ENCODE measurements at places on chromosomes 1 and 21. TPM values are rescaled to one million over a fixed set of nuclear protein-coding genes. Genes with fewer than 3 reads are reported as not detected.

DNA sequence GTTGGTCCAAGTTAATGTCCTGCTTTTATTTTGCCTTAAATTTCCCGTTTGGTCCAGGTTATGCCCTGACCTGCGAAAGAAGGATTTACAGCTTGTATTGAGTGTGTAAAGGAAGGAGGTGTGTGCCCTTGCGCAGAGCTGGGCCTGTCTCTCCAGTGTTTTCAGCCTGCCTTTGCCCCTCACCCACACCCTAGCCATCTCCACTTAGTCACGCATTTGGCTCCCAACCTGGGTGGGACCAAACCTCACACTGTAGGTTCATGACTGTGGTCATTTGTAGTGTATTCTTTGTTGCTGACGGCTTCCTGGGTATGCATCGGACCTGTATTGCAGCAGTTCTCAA, 572 bp upstream of the SRSF10 start:
- peak; percentile 82 for DNase-seq
- H3K36me3 ChIP-seq = peaks cover 40% of the 10 kb centered on the region
- peak overlapping the region; percentile 96 for H3K27ac ChIP-seq
- peaks cover 2% of the 10 kb centered on the region for H3K27me3 ChIP-seq
- H3K4me3 ChIP-seq = peak overlapping the region; percentile 98
- H3K4me1 ChIP-seq = peaks cover 29% of the 10 kb centered on the region

GRCh38 chr1:29355375-29355774, 119.1 kb downstream of the PTPRU start:
- H3K4me3 ChIP-seq = no peak overlapping the region
- no peak overlapping the region for H3K27ac ChIP-seq
- no peak for DNase-seq

DNA sequence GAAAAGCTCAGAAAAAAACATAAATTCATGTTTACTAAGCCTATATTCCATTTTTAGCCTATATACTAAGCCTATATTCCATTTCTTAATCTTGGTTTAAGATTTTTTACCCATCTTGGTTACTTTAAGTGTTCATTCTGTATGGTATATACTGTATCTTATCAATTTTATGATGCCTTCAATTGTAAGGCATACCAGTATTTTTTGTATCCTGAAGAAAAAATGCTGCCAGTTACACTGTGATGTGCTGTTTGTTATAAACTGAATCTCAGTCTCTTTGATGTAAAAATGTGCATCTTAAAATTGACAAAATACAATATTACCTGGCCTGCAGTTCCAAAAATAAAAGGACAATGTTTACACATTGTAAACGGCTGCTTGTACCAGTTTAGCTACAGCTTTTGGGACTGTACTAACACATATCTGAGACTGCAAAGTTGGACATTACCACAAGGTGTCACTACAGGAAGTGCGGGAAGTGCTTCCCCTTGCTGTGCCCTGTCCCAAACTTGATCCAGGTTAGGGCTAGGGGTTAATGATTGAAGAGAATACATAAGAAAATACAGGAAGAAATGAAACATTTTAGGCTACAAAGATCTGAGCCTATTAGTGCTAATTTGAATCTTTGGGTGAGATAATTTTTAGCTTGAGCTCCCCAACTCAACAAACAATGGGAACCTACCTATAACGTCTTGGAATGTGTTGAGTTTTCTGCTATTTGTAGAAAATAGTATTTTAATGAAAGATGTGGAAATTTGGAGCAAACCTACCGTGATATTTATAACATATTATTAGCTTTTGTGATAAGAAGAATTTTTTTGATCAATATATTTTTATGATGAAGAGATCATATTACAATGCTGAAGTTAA, 108.9 kb downstream of the LBR start:
- no peak overlapping the region for H3K27ac ChIP-seq
- no peaks in the 10 kb centered on the region for H3K4me1 ChIP-seq
- DNase-seq = peak; percentile 72
- H3K4me3 ChIP-seq = no peak overlapping the region
- H3K27me3 ChIP-seq = peaks cover 5% of the 10 kb centered on the region

GRCh38 chr1:165329104-165329503, 27.4 kb downstream of the LMX1A start:
- H3K27ac ChIP-seq = no peak overlapping the region
- no peak for DNase-seq
- no peaks in the 10 kb centered on the region for H3K36me3 ChIP-seq
- H3K4me1 ChIP-seq = no peaks in the 10 kb centered on the region

DNA sequence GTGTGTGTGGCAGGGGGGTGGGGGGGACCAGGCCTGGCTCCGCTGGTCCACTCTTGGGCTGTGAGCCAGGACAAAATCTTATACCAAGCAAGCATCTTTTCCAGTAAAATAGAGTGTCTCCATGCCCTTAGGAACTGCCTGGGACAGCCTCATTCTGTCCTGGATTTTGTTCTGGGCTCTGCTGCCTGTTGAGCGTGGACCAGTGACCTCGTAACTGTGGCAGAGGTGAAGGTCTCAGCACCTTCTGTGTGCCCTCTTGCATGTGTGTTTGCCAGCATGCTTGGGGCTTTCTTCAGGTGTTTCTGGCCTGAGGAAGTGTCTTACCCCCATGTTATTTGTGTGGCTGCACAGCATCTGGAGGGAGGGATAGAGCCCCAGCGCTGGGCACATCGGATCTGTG, 45.7 kb downstream of the GALNT2 start:
- H3K36me3 ChIP-seq = peaks cover 26% of the 10 kb centered on the region
- no peak overlapping the region for H3K4me3 ChIP-seq
- no peaks in the 10 kb centered on the region for H3K27me3 ChIP-seq
- DNase-seq = no peak
- peak overlapping the region; percentile 31 for H3K27ac ChIP-seq

SPOCD1 gene
- not detected for total RNA-seq

C4BPA gene
- total RNA-seq = not detected

- no peak for DNase-seq
- no peak overlapping the region for H3K27ac ChIP-seq
- no peak overlapping the region for H3K4me3 ChIP-seq
- H3K36me3 ChIP-seq = no peaks in the 10 kb centered on the region
- H3K4me1 ChIP-seq = peaks cover 4% of the 10 kb centered on the region
Measured at GRCh38 chr21:14826630-14827029, 238.2 kb downstream of the NRIP1 start.

GRCh38 chr1:20731057-20731991, 1.2 kb downstream of the SH2D5 start:
- H3K4me1 ChIP-seq = peaks cover 14% of the 10 kb centered on the region
- peak; percentile 67 for DNase-seq
- peak overlapping the region; percentile 81 for H3K4me3 ChIP-seq
- H3K36me3 ChIP-seq = no peaks in the 10 kb centered on the region
- H3K27me3 ChIP-seq = peaks cover 37% of the 10 kb centered on the region

DNA sequence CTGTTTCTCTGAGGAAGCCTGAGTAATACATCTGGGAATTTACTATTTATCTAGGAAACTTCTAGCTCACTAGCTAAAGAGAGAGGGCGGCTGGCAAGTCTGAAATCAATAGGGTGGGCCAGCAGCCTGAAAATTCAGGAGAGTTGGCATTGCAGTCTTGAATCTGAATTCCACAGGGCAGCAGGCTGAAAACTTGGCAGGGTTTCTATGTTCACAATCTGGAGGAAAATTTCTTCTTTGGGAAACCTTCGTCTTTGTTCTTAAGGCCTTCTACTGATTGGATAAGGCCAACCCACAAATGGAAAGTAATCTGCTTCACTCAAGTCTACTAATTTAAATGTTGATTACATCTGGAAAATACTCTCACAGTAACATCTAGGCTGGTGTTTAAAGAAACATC, 101.0 kb upstream of the COG2 start:
- H3K36me3 ChIP-seq = no peaks in the 10 kb centered on the region
- H3K4me1 ChIP-seq = peaks cover 8% of the 10 kb centered on the region
- H3K4me3 ChIP-seq = no peak overlapping the region
- no peak for DNase-seq
- H3K27me3 ChIP-seq = peaks cover 1% of the 10 kb centered on the region
- H3K27ac ChIP-seq = no peak overlapping the region

GRCh38 chr1:150385537-150386445, 21.8 kb downstream of the RPRD2 start:
- no peaks in the 10 kb centered on the region for H3K27me3 ChIP-seq
- no peak for DNase-seq
- no peak overlapping the region for H3K4me3 ChIP-seq
- peak overlapping the region; percentile 25 for H3K27ac ChIP-seq
- peaks cover 5% of the 10 kb centered on the region for H3K36me3 ChIP-seq

DNA sequence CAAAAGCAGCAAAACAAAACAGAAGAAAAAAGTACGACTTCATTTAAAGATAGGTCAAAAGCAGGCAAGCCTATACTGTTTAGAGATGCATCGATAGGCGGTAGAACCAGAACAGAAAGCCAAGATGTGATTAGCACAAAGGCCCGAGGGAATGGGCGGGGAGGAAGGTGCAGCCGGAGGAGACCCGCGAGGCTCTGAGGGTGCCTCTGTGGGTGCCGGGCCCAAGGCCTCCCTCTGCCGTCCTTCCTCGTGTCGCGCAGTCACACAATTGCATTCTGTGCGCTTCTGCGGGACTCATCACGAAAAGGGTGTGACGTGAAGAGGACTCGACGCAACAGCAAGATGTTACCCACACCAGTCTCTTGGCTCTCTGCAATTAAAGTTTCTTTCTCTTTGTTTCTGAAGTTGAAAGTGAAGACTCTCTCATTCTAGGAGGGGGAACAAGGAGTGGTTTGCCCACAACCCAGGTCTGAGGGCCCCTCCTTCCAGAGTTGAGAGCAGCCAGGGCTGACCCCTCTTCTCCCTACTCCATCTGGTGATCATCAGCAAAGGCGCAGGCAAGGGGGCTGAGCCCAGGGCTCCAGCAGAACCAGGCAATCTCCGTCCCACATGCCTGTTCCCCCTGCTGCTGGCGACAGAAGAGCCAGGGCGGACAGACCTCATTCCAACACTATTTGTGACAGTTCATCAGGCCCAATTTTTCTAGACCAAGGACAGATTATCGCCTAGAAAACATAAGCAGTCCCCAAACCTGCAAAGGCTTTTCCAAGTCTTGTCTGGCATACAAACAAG, 41.0 kb downstream of the NPHP4 start:
- H3K4me1 ChIP-seq = peaks cover 13% of the 10 kb centered on the region
- no peak for DNase-seq
- no peaks in the 10 kb centered on the region for H3K27me3 ChIP-seq
- peaks cover 16% of the 10 kb centered on the region for H3K36me3 ChIP-seq

GRCh38 chr1:153907134-153907533, 15.6 kb downstream of the GATAD2B start:
- no peak for DNase-seq
- no peaks in the 10 kb centered on the region for H3K27me3 ChIP-seq
- peaks cover 27% of the 10 kb centered on the region for H3K36me3 ChIP-seq
- H3K4me3 ChIP-seq = no peak overlapping the region
- no peak overlapping the region for H3K27ac ChIP-seq

DNA sequence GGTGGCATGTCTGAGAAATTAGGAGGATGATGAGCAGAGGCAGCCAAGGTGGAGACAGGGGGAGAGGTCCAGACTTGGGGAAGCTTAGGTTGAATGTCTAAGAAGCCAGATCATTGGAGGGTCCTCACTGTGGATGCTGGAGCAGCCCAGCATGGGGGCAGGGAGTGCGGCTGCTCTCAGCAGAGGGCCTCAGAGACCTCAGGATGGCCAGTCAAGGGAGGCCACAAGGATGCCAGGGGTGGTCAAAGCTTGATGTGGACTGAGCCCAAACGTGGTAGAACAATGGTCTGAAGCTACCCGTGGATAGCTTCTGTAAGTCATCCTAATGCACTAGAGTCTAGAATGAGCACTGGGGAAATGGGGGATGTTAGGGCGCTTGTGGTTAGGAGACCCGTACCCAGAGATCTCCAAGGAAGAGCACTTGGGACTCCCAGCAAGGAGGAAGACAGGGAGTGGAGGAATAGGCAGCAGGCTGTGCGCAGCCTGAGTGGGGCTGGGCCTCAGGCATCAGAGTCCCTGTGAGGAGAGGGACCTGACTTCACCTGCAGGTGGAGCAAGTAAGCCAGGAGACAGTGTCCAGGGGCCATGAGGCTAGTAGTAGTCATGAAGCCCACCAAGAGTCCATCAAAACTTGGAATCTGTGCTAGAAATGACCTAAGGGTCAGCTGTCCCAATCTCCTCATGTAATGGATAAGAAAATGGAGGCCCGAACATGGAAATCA, 4.3 kb upstream of the S100A9 start:
- no peaks in the 10 kb centered on the region for H3K36me3 ChIP-seq
- no peak for DNase-seq
- H3K27ac ChIP-seq = no peak overlapping the region
- peaks cover 7% of the 10 kb centered on the region for H3K4me1 ChIP-seq
- H3K27me3 ChIP-seq = peaks cover 9% of the 10 kb centered on the region

- H3K27ac ChIP-seq = no peak overlapping the region
- H3K27me3 ChIP-seq = peaks cover 3% of the 10 kb centered on the region
- H3K36me3 ChIP-seq = no peaks in the 10 kb centered on the region
- peaks cover 19% of the 10 kb centered on the region for H3K4me1 ChIP-seq
Measured at GRCh38 chr1:41708332-41708731, 210.4 kb downstream of the HIVEP3 start.

DNA sequence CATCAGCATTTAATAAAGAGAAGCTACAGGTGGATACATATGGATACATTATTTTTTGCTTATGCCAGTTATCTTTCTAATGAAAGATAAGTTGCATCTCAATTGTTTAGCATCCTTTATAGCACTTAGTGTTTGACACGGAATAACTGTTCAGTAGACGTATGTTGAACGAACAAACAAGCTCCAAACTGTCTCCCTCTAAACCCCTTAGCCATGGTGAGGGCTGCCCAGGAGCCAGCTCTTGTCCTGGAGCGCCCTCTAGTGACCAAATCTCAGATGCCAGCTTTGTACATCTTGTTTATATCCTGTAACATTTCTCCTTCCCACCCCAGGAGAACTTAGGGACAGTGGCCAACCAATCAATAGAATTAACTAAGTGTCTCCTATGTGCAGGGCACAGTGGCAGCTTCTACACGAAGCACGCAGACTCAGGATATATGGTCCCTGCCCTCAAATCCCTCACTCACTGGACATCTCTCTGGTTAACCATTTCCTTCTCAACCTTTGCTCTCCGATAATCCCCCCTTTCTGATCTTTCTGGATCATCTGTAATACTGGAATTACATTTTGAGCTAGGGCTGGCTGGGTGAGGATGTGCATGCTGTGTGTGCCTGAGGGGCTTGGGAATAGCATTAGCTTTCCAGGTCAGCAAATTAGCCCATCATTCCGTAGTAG, 22.9 kb downstream of the KCNA10 start:
- no peaks in the 10 kb centered on the region for H3K36me3 ChIP-seq
- no peak overlapping the region for H3K4me3 ChIP-seq
- H3K27me3 ChIP-seq = peaks cover 3% of the 10 kb centered on the region

DNA sequence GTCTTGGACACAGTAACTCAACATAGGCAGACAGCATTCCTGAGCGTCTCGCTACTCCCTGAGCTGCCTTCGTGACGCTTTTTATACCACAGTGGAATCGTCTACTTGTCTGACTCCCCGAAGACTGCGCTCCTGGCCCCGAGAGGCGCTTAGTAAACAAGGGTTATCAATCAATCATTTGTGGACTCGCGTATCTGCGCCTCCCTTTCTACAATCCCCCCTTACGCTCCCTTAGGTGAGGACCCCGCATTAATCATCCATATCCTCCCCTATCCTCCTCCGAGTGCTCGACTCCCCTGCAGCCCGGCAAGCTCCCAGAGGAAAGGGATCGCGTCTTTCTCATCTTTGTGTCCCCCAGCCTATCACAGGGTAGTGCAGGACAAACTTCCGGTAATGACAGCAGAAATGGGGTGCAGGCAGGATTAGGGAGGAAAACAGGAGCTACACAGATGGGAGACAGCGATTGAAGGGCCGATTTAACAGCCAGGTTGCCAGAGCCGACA, 522 bp downstream of the TMEM59 start:
- peak; percentile 86 for DNase-seq
- H3K4me1 ChIP-seq = peaks cover 25% of the 10 kb centered on the region
- H3K4me3 ChIP-seq = no peak overlapping the region

GNL2 gene
- 109 TPM for total RNA-seq

- no peaks in the 10 kb centered on the region for H3K4me1 ChIP-seq
- no peaks in the 10 kb centered on the region for H3K36me3 ChIP-seq
- H3K27me3 ChIP-seq = peaks cover 2% of the 10 kb centered on the region
- H3K4me3 ChIP-seq = no peak overlapping the region
- no peak for DNase-seq
Measured at GRCh38 chr1:99216956-99217355, 47.3 kb upstream of the PLPPR4 start.

CNR2 gene
- 0.02 TPM for total RNA-seq

MYOC gene
- total RNA-seq = not detected

Measured in activated CD4-positive, alpha-beta T cell treated with anti-CD3 and anti-CD28 coated beads, Interleukin-2, amount 10 ng/mL, durations not matched to agents 24 days and 14 days (primary cell).